AG04450 (cell line): ENCODE measurements at places on chromosomes 12 and 14.

DNA sequence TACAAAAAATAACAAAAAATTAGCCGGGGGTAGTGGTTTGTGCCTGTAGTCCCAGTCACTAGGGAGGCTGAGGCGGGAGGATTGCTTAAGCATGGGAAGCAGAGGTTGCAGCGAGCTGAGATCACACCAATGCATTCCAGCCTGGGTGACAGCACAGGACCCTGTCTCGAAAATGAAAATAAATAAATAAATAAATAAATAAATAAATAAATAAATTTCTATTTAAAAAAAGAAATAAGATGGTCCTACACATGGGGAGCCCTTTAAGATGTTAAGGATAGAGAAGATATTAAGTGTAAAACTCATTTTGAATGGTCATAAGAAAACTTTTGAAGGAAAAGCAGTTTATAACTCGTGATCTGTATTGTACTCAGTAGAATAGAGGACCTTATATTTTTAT, 8.2 kb upstream of the MRPL42 start:
- no peak for DNase-seq

DNA sequence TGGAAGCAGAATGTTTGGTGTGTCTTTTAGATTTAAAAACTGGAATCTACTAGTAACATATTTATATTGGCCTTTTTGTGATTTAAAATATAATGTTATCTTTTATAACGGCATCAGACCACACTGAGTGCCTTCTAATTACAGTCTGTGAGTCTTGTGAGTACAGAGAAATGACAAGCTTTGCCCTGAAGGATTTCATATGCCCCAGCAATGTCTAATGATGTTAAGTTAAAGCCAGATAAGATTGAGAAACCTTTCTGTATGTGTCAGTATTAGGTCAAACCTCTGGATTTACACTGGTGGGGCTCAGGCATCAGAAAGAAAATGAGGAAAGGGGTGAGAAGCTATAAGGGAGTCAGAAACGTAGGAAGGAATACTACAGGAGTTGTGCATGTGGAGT, 25.2 kb downstream of the PLEKHA5 start:
- DNase-seq, result no peak

DNA sequence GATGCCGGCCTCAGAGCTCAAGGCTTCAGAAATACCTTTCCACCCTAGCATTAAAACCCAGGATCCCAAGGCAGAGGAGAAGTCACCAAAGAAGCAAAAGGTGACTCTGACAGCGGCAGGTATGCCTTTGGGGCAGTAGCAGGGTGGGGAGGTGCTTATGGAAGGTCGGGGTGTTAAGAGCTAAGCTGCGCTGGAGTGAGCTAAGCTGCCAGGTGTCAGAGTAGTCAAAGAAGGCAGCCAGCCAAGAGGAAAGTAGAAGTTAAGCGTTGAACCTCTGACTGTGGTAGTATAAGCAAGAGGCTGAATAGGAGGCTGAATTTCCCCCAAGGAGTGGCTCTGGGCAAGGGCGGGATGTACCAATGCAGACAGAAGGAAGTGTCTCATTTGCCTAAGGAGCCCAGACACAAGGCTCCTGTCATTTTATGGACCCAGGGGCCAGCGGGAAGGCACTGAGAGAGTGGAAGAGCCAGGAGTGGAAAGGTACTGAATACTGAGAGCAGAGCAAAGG, 29.2 kb downstream of the DYRK4 start:
- DNase-seq, result no peak

DNA sequence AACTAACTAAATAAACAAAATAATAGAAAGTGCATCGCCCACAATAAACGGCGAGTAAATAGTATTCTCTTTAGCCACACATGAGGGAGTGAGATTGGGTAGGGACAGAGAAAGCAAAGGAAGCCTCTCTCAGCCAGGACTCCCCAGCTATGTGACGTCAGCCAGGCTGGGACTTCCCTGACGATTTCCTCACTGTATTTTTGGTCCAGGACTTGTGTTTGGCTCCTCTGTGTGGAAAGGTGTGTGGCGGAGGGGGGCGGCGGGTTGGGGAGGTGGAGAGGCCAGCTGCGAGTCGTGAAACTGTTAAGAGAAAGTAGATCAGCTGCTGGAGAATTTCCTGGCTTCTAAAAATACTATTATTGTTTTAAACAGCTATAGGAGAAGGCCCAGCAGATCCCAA, 1124.6 kb downstream of the AACS start:
- no peak for DNase-seq

DNA sequence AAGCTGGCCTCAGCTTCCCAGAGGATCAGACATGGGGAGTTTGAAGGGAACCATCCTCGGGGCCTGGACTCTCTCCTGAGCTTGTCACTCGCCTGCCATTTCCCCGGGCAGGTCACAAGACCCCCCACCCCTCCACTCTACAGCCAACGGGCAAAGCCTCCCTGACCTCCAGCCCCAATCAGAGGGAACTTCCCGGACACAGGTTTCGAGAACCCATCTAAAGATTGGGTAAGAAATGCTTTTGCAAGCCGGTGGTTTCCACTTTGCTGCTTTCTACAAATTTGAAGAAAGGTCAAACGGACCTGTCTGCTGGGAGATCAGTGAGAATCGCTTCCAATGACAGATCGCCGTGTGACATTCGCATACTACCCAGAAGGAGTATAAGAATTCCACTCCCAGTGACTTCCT, 89.6 kb downstream of the SCARB1 start:
- no peak for DNase-seq

DNA sequence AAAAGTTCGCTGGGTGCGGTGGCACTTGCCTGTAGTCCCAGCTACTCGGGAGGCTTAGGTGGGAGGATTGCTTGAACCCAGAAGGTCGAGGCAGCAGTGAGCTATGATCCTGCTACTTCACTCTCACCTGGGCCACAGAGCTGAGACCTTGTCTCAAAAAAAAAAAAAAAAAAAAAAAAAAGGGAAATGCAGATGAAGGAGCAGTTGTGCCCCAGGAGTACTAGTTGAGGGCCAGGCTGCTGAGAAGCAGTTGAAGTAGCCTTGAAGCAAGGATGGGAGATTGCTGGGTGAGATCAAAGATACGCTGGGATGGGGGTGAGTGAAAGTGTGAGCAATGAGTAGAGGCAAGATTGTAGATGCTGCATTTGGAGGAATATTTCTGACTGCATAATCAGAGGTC, 93.4 kb upstream of the DNM1L start:
- no peak for DNase-seq

GRCh38 chr12:90321369-90321768, 612.7 kb upstream of the ATP2B1 start:
- no peak for DNase-seq

- DNase-seq, result no peak
These were observed 1278.7 kb upstream of the USP15 start for GRCh38 chr12:60981473-60981872.
